ENCODE measurements at places on chromosomes 7 and 10.

DNA sequence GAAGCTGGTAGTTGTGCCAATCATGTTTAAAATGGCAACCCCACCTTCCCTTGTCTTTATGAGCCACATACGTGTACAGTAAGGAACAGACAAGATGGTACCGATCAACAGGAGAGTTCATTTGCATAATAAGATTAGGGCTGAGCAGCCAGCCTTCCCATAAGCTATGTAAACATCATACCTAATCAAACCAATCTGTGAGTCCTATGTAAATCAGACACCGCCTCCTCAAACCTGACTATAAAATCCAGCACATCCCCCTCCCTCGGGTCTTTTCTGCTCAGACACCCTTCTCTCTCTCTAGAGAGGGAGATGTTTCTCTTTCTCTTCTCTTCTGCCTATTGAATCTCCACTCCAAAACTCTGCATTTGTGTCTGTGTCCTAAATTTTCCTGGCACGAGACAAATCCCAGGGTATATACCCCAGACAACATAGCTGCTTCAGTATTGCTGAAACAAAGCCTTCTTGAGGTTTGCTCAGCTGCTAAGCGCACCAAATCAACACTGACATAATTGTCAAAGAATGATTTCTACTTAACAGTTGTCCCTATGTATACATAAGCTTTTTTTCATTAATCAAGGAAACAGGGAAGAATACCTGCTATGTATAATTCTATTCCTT is 279.2 kb downstream of the THSD7A start:
- DNase-seq, result no peak

DNA sequence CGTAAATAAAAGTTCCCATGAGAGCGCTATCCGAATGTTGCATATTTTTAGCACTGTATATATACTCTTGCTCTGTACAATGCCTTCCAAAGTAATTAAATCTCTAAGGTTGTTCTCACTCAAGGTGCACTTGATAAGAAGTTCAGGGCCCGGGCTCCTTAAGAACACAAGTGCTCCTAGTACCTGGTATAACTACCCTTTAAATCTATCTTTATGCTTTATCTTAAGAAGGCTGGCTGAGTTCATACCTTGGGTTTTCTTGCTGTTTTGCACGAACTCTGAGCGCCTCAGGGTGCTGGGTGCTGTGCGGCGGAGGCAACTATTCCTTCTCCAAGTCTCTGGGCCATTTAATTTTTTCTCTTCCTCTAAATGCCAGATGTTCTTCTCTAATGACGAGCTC is 80.4 kb downstream of the DNMBP start:
- DNase-seq, result no peak

- no peak for DNase-seq
Observed at GRCh38 chr7:41835976-41836530, 133.2 kb upstream of the INHBA start.

GRCh38 chr10:52563360-52563759 is 209.2 kb downstream of the MBL2 start:
- no peak for DNase-seq

GRCh38 chr10:28587970-28588290 is 55.0 kb downstream of the WAC start:
- no peak for DNase-seq

DNA sequence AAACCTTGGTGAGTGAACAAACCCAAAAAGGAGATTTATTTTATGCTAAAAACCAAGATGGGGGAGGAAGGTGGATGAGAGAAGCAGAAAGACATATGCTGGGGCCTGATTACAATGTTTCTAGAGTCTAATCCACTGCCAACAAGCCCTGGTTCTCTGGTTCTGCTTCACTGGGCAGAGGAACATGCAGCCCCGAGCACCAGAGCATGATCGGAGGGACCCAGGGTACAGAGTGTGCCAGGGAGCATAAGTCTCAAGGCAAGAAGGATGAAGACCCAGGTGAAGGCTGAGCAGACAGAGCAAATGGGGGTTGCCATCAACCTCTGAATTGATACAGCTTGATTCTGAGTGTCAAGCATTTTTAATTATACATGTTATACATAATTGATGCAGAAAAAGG is 30.7 kb downstream of the SLC16A12 start:
- no peak for DNase-seq

GRCh38 chr7:47875998-47876744 is 72.1 kb downstream of the PKD1L1 start:
- DNase-seq, result no peak

DNA sequence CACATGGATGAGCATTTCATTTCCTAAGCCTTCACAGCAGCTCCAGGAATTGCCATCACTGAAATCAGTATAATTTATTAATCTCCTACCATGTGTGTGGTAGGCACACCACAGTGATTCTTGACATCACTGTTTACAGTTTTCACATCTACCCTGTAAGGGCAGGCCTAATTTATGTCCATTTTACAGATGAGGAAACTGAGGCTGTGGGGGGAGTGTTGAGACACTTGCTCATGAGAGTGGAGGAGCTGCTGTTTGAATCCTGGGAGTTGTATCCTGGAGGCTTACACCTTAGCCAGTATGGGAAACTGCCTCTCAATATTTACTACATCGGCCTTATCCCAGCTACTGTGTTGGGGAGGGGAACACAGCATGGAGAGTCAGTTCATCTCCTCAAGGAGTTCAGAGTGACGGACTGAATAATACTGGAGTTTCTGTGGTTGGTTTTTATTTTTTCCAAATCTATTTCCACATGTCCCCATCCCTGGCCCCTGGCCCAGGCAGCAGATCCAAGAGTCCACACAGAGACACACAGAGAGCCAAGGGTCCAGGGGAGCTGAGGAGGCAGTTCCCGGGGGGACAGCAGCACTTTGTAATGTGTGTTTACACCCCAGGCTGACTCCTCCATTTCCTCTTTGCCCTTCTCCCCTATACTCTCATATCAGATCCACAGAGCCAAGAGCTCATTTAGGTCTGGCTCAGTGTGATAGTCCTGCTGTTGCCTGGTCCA is 13.2 kb downstream of the UBTD1 start:
- no peak for DNase-seq

DNA sequence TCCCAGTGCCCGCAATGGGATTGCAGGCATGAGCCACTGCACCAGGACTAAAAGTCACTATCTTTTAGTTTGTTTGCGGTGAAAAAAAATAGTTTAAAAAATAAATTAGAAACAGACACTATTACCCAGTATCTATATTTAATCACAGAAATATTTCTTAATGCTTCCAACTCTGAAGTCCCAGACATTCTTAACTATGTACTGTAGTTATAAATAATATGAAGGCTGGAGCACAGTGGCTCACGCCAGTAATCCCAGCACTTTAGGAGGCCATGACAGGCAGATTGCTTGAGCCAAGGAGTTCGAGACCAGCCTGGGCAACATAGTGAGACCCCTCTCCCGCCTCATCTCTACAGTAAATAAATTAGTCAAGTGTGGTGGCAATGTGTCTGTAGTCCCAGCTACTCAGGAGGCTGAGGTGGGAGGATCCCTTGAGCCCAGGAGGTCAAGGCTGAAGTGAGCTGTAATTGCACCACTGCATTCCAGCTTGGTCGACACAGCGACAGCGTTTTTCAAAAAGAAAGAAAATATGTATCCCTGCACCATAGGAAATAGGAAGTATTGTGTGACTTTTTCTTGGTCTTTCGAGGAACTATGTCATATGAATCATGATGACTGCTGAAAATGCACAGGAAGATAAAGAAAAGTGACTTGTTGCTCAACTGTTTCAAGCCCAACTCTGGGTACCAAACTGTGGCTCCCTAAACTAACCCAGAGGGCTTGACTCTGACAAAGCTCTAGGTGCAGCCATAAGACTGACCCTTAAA is 74.9 kb upstream of the STEAP1B start:
- DNase-seq, result no peak

DNA sequence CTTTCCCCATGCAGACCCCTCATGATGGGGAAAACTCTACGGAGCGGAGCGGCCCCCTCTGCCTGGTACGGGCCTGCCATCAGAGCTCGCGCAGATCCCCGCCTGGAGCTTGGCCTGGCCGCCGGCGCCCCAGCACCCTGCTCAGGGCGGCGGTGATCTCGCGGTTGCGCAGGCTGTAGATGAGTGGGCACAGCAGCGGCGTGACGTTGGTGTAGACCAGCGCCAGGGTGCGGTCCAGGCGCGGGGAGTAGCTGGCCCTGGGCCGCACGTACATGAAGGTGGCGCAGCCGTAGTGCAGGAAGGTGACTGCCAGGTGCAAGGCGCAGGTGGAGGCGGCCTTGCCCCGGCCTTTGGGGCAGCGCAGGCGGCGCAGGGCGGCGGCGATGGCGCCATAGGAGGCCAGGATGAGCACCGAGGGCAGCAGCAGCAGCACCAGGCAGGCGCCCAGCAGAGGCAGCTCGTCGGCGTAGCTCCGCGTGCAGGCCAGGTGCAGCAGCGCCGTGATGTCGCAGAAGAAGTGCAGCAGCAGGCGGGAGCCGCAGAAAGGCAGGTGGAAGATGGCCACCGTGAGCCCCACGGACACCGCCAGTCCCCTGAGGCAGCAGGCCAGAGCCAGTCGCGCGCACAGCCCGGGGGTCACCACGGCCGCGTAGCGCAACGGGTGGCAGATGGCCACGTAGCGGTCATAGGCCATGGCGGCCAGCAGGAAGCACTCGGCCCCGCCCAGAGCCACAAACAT is 33.4 kb downstream of the TAS2R41 start:
- no peak for DNase-seq

- no peak for DNase-seq
Observed at GRCh38 chr7:51062222-51062987, 254.2 kb downstream of the COBL start.

- DNase-seq, result no peak
Observed at GRCh38 chr10:91879515-91880170, 29.6 kb downstream of the FGFBP3 start.

DNA sequence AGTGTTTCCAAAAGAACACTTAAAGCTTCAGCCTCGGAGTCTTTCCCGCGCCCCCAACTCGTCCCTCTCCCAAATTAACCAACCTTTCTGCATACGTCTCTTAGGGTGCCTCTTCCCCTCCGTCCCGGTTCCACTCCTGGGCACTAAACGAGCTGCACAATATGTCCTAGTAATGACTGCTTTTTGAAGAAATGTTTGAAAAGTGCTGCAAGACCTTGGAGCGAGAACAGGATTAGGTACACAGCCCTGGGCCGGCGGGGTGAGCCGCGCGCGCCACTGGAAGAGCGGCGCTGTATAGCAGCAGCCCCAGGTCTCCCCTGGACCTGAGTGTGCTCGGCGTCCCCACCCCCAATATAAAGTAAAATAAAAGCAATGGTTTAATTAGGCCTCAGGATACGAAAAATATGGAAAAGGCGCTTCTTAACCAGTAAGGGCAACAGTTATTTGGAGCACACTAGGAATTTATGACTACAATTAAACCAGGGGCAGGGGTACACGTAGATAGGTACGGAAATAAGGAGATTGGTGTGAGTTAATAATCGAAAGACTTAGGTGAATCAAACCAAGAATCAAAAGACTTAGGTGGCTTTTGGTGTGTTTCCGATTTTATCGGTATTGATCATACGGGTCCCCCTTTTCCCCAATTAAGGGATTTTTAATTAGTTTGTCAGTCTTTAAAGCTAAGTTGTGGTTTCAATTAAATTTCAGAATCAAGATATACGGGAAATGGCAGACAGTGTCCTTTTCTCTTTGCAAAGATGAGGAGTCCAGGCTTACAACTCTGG is 1.9 kb downstream of the TET1 start:
- no peak for DNase-seq

DNA sequence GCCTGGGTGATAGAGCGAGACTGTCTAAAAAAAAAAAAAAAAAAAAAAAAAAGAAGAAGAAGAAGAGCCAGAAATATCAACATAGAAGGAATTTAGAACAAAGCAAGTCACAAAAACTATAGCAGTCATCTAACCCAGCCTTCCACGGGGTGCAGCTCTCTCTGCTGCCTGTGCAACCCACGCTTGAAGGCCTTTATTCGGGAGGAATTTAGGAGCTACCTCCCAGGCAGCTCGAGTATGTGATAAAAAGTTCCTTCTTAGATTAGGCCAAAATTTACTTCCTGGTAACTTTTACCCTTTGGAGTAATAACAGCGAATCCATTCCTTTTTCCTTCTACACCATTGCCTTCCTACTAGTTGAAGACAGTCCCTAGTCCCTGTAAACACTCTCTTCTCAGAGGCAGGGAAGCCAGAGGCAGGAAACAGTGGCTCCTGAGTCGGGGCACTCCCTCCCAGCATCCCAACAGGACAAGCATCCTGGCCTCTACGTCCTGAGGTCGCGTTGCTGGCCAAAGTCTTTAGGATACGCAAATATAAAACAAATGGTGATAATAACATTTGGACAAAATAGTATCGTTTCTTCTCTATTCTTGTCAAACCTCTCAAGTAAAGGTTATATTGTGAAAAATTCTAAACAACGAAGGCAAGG is 109.3 kb upstream of the KMT2C start:
- DNase-seq, result no peak

DNA sequence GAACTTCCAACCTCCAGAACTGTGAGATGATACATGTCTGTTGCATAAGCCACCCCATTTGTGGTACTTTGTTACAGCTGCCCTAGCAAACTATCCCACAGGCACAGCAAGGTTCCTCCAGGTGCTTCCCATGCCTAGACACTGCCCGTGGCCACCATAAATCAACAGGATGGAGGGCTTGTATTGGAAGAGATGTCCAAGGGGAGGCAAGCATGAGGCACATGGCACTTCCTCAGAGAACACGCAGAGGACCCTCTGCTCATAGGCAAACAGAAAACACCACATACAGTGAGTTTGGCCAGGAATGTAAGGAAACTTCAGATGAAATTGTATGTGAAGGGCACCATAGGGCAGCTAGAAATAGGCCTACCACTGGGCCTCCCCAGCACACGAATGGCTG is 291.1 kb downstream of the GRID1 start:
- DNase-seq, result no peak

Data from stimulated activated CD8-positive, alpha-beta memory T cell treated with anti-CD3 and anti-CD28 coated beads, Interleukin-15, amount 100 ng/mL, for 24 hours (primary cell).